ENCODE measurements at places on chromosomes 1 and 21. TPM values are rescaled to one million over a fixed set of nuclear protein-coding genes. Genes with fewer than 3 reads are reported as not detected.

The TFF2 gene
- polyA plus RNA-seq, result not detected

DNA sequence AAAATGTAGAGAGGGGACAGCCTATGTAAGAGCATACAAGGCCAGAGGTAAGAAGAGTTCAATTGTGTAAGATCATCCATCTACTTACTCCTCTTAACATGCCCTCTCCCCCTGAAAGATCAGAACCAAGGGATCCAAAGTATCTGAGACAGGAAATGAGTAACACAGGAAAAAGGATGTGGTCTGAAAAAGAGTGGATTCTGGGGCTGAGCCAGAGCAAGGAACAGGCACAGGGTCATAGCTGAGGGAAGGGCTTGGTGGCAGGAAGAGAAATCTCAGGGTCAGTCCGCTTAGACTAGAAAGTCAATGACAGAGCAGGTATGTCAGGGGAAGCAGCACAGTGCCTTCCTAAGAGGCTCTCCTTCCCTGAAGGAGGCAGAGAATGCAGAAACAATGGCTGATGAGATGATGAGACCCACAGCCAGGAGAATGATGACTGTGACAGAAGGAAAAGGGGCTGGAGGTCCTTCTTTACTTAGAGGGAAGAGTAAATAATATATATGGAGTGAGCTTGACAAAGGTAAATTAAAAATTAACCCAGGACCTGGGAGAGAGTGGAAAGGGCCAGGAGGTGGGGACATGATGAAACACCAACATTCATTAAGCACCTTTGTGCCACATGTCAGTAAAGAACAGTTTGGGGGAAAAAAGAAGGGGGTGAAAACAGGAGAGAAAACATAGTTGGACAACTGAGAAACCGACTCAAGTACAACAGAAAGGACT lies 26.2 kb upstream of the A3GALT2 start:
- DNase-seq, result no peak

DNA sequence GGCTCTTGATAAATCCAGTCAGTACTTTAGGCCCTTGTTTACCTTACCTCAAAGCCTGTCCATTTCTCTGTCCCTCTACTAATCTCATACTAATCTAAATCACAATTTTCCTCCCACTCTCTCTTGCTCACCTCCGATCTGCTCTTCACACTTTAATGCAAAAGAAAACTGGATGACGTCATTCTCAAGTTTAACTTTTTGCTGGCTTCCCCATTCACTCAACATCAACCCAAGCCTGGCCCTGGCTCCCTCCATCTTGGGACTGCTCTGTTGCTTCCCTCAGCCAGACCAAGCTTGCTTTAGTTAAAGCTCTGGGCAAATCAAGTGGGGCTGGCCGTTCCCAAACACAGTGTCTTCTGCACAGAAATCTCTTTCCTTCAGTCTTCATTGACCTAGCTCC lies 29.7 kb downstream of the COA6 start:
- no peak for DNase-seq

- no peak for DNase-seq
These were observed 1.6 kb downstream of the PADI4 start for GRCh38 chr1:17309426-17310067.

Measured in heart right ventricle (tissue), 16 donors.